ENCODE measurements at places on chromosomes 16 and 17.

- DNase-seq: peak; percentile 94
These were observed 19.7 kb downstream of the IGF2BP1 start for GRCh38 chr17:49016775-49017463.

- no peak for DNase-seq
These were observed 255.1 kb downstream of the SNX29 start for GRCh38 chr16:12231666-12232065.

- no peak for DNase-seq
These were observed 2.4 kb downstream of the DOK4 start for GRCh38 chr16:57483725-57484514.

DNA sequence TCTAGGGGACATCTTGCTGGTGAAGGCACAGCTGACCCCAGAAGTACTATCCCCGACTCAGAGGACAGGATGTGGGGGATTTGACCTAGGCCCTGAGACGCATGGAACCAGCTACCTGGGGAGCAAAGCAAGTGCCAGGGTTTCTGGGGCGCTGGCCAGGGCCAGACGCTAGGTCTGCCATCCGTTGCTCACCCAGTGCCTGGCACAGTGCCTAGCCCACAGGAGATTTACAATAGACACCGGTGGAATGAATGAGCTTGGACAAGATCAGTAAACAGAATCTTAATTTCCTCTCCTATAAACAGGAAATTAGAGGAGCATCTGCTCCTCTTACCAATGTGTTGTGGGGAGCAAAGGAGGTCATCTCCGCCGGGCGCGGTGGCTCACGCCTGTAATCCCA, 5.0 kb downstream of the RPRML start:
- no peak for DNase-seq

DNA sequence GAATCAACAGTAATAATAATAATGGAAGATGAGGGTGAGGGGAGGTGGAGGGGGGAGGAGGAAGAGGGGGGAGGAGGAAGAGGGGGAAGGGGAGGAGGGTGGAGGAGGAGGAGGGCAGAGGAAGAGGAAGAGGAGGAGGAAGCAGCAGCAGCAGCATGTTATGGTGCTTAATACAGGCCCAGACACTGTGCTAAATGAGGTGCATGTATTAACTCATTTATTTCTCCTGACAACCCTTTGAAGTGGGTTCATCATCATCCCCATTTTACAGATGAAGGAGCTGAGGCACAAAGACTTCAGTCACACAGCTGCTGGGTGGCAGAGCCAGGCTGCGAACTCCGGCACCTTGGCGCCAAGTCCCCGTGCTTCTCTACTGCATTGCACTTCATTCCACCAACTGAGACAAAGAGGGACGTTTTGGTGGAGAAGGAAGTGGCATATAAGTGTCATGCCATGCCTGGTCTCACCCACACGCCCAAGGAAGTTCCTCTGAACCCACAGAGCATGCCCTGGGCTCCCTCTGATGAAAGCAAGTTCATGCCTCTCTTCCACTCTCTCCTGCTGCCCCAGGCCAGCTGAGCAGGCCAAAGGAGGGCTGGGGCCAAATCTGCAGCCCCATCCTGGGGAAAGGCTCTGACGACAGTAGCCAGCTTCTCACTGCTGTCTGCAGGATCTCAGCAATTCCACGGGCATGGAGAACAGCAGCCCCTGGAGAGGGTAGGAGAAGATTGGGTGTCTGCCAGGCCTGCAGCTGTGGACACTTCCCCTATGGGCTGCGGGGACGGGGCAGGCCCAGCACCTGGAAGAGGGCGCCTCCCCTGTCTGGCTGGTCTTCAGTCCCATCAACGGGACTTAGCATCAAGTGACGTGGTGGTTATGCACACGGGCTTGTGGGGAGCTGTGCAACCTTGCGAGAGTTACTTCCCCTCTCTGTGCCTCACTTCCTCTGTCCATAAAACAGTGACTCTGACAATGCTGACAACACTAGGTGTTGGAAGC, 21.8 kb downstream of the XYLT1 start:
- no peak for DNase-seq

DNA sequence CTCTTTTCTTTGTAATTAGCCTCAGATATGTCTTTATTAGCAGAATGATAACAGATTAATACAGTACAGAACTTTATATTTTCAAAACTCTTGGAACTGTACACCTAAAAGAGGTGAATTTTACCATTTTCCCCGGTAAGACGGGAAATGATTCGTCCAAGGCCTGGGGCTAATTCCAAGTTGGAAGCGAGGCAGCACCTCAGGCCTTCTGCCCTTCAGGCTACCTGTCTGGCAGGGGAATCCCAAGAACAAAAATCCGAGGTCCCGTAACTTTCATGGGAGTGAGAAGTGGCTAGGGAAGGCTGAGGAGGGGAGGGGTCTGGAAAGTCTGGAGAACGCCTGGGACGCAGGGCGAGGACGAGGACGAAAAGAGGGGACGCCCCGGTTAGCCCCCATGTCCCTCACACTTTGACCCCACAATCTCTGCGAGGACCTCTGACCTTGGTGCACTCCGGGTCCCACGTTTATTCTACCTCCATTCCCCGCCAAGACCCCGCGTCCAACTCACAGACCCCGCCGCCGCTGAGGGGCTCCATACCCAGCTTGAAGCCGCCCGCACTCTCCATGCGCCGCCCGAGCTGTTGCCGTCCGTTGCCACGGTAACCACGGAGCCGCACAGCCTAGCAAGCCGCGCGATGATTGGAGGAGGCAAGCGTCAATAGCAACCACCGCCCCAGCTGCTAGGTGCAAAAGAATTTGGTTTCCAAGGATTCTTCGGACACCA, at the start of gene HYDIN:
HYDIN (minus strand) TSS at position 601 of the 724 bp plus-strand sequence. CDS start 43,827 bp downstream, outside the sequence.
- peak; percentile 93 for DNase-seq

GRCh38 chr16:64545768-64546167, 576.1 kb downstream of the CDH11 start:
- peak; percentile 26 for DNase-seq

DNA sequence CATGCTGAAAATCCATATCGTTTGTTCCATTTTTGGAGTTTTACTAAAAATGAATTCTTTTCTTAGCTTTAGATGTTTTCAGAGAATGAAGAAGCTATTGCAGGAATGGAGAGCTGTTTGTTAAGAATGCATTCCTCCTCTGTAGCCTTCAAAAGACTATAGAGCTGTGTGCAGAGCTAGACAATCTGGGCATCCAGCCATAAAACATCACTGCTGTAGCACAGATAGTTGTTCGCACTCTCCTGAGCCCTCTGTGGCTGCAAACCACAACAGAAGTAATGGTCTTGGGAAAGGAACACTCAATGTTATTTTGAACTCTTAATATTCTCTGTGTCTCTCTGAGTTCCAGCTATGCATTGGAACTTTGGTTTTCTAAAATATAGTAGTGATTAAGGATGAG, 4.9 kb downstream of the TNRC6C start:
- DNase-seq: no peak

- peak; percentile 23 for DNase-seq
These were observed 817.6 kb upstream of the CDH8 start for GRCh38 chr16:62853887-62854286.

DNA sequence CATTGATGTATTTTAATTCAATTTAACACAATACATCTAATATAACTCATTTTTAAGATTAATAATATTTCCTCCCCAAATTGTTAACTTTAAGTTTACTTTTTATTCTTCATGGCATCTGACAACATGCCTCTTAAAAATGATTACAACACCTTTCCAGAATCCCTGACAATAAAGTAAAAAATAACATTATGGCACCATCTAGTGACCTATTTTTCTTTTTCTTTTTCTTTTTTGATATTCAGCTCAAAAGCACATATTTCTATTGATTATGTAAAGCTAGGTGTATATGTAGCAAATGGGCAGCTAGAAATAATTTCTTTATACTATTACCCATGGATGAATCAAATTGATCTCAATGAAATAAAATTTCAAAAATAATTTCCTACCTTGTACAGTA, 834.3 kb upstream of the CDH8 start:
- no peak for DNase-seq

DNA sequence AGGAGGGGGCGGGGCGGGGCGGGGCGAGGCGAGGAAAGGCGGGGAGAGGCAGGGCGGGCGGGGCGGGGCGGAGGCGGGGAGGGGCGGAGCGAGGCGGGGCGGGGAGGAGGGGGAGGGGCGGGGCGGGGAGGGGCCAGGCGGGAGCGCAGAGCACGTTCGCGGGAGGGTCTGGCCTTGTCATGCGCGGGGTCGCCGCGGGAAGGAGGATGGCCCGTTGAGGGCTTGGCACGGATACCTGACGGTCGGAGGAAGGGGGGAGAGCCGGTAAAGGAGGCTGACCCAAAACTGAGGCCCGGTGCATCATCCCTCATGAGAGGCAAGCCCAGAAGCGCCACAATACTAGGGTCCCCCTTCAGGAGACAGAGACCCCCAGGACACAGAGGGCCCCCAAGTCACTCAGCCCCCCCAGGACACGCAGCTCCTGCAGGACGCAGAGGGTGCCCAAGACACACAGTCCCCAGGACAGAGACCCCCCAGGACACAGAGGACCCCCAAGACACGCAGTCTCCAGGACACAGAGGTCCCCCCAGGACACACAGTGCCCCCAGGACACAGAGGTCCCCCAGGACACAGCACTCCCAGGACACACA, 593 bp upstream of the WDR45B start:
- peak; percentile 67 for DNase-seq

DNA sequence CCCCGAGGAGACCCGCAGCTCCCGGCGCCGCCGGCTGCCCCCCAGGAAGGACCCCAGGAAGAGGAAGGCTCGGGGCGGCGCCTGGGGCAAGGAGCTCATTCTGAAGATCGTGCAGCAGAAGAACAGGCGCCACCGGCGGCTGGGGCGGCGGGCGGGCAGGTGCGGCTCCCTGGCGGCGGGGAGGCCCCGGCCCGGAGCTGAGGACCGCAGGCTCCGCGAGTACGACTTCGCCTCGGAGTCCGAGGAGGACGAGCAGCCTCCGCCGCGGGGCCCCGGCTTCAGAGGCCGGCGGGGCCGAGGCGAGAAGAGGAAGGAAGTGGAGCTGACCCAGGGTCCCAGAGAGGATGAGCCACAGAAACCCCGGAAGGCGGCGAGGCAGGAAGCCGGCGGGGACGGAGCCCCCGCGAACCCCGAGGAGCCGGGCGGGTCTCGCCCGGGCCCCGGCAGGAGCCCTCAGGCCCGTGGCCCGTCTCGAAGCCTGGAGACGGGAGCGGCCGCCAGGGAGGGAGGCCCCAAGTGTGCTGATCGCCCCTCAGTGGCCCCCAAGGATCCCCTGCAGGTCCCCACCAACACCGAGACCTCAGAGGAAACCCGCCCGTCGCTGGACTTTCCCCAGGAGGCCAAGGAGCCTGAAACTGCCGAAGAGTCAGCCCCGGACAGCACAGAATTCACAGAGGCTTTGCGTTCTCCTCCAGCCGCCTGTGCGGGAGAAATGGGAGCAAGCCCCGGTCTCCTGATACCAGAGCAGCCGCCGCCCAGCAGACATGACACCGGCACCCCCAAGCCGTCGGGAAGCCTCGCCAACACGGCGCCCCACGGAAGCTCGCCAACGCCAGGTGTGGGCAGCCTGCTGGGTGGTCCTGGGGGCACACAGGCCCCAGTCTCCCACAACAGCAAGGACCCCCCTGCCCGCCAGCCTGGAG, 22.3 kb upstream of the ZFPM1 start:
- DNase-seq: no peak

DNA sequence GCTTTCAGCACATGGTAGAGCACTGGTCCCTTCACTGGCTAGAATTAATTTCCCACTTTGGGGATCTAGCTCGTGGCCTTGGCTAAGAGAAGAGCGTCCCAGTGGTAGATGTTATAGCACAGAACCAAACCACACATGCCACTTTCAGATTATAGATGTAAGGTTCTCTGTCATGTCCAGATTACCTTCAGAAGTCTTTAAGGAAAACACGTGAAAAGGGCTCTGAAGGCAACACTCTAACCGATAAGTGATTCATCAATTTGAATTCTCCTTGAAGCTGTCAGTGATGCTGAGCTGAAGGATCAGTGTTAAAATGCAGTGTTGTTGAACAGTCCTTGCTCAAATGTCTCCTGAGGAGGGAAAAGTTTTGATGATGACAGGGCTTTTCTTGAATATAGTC, 43.5 kb upstream of the VPS4A start:
- DNase-seq: no peak

DNA sequence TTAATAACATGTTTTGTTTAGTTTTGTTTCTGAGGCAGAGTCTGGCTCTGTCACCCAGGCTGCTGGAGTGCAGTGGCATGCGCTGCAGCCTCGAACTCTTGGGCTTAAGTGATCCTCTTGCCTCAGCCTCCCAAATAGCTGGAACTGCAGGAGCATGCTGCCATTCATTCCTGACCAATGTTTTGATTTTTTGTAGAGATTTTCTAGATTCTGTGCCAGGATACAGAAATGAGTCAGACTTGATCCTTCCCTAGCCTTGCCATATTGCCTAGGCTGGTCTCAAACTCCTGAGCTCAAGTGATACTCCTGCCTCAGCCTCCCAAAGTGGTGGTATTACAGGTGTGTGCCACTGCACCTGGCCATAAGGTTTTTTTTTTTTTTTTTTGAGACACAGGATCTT, 17.7 kb downstream of the TAOK1 start:
- no peak for DNase-seq

DNA sequence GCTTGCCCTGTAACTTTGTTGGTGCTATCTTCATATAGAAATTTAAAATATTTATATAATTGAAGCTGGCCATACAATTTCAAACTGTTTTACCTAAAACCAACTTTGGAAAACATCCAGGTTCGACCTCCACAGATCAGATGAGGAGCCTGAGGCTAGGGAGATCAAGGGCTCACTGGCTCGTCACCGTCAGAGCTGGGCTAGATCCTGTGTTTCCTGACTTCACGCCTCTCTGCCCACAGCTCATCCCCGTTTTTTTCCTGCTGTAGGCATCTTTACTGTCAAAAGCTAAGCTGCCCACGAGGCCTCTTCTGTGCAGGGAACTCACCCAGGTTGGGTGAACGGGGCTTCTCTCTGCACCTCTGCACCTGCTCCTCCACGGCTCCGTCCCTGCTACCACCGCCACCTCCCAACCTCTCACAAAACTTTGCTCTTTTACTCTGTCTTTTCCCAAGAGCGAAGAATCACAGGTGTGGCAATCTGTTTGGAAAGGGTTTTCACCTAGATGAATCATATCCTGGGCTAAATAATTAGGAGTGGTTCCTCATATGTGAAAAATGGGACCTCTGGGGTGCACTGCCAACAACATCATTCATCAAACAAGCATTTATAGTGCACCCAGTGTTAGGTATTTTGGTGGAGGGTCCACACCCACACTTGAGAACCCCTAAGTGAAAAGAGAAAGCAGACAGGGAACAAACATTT, 24.8 kb upstream of the KDM6B start:
- peak; percentile 86 for DNase-seq

DNA sequence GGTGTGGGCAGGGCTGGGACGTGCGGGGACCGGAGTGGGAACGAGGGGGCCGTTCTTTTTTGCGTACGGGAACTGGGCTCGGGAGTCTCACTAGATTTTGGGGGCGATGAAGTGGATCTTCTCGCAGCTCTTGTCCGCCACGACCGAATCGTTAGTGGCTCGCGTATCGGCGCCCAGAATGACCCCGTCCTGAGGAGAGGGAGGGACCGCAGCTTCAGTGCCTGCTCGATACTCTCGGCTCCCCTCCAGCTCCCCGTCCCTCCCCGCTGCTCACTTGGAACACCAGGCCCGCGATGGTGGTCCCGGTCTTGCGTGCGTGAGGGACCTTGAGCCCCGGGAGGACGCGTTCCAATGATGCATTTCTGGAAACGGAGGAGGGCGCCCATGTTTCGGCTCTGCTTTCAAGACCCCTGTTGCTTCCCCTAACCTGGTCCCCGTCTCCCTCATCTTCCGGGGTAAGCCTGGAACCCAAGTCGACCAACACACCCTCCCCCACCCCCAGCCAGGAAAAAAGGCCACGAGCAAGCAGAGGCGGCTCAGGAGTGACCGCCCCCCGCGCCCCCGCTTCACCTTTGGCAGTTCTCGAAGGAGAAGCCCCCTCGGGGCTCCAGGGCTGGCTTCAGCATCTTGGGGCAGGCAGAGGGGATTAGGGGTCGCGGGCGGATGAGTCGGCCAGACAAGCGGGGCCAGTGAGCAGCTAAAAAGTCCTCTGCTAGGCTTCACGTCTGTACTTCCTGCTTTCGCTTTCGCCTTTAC, at the start of gene PSMB10:
PSMB10 (minus strand) TSS at position 727 of the 756 bp plus-strand sequence; CDS start at position 626, 101 bp downstream.
- DNase-seq: peak; percentile 51
